Mesothelial cell of epicardium (in vitro differentiated cells): ENCODE measurements at places on chromosomes 2 and 18.

DNA sequence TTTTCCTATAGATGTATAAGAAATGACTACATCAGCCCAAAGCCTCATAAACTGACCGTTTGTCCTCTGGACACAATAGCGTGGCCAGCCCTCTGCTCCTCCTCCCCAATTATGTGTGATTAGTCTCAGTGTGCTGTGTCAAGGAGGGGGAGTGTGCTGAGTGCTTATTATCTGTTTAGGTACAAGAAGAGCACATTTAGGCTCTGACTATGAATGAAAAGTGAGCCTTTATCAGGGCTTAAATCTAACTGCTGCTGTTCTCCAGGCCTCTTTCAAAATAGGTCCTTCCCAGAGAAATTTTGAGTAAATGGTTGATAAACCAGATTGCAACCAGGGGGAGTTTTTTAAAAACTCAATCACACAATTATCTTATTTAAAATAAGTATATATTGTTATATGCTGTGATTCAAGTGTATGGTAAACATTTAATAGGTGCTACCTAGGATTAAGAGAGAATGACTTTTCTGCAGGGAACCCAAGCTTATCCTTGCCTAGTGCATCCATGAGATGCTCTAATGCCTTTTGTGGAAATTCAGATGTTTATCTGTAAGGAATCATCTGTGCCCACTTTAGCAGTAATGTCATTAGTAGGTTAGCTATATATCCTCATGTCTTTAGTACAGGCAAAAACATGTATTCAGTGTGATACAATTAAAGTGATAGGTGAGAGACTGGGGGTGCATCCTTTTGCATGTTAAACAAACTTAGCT is 168.7 kb upstream of the SIX3 start:
- H3K27me3 ChIP-seq = peaks cover 84% of the 10 kb centered on the region
- DNase-seq = no peak
- H3K4me1 ChIP-seq = peaks cover 12% of the 10 kb centered on the region
- H3K4me3 ChIP-seq = no peak overlapping the region

GRCh38 chr2:105399207-105399861 is 483 bp upstream of the FHL2 start:
- H3K4me3 ChIP-seq = peak overlapping the region; percentile 52
- peaks cover 6% of the 10 kb centered on the region for H3K36me3 ChIP-seq
- H3K4me1 ChIP-seq = peaks cover 42% of the 10 kb centered on the region
- peak overlapping the region; percentile 47 for H3K27ac ChIP-seq

GRCh38 chr2:74742471-74742870 is 88.4 kb downstream of the SEMA4F start:
- peaks cover 34% of the 10 kb centered on the region for H3K4me1 ChIP-seq
- H3K27me3 ChIP-seq = no peaks in the 10 kb centered on the region
- H3K27ac ChIP-seq = no peak overlapping the region
- DNase-seq = no peak
- H3K4me3 ChIP-seq = no peak overlapping the region

- no peaks in the 10 kb centered on the region for H3K27me3 ChIP-seq
- DNase-seq = no peak
- H3K4me3 ChIP-seq = no peak overlapping the region
These were observed 102.9 kb downstream of the ALPK2 start for GRCh38 chr18:58525928-58526424.

DNA sequence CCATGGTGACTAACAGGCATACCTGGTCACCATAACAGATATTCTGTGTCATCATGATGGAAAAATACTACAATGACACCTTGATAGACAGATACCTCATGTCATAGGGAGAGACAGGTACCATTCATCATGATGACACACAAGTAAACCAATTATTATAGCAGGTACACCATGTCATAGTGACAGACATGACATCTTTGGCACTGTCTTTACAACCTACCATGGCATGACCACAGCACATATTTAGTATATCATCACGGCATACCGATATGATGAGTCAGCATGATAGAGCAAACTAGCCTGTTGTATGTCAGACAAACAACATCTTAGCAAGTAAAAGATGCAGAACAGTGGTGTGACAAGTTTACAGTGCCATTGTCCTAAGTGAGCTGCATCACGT is 101.3 kb upstream of the KLHL29 start:
- no peaks in the 10 kb centered on the region for H3K27me3 ChIP-seq
- H3K36me3 ChIP-seq = no peaks in the 10 kb centered on the region
- H3K4me1 ChIP-seq = peaks cover 47% of the 10 kb centered on the region
- no peak overlapping the region for H3K4me3 ChIP-seq

- H3K27ac ChIP-seq = no peak overlapping the region
- peaks cover 20% of the 10 kb centered on the region for H3K4me1 ChIP-seq
- DNase-seq = no peak
- H3K27me3 ChIP-seq = no peaks in the 10 kb centered on the region
- H3K4me3 ChIP-seq = peak overlapping the region; percentile 24
- H3K36me3 ChIP-seq = no peaks in the 10 kb centered on the region
These were observed 30.1 kb upstream of the E2F6 start for GRCh38 chr2:11495844-11496681.

DNA sequence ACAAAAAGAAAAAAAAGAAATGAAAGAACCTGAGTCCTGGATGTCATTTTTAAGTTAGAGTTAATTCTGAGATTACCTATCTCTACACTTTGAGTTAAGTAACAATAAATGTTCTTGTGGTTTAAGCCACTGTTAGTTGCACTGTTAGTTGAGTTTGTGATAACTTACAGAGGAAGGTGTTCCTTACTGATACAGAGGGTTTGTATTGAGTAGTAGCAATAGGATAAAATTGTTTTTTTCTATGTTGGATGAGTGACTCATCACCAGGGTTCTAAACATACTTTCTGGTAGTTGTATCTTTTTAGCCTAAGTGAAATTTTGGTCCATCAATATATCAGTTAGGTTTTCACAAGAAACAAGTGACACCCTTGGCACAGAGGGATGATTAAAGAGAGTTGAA is 4.0 kb upstream of the LCLAT1 start:
- H3K27ac ChIP-seq = no peak overlapping the region
- H3K36me3 ChIP-seq = no peaks in the 10 kb centered on the region
- H3K27me3 ChIP-seq = no peaks in the 10 kb centered on the region
- peaks cover 14% of the 10 kb centered on the region for H3K4me1 ChIP-seq
- no peak for DNase-seq

DNA sequence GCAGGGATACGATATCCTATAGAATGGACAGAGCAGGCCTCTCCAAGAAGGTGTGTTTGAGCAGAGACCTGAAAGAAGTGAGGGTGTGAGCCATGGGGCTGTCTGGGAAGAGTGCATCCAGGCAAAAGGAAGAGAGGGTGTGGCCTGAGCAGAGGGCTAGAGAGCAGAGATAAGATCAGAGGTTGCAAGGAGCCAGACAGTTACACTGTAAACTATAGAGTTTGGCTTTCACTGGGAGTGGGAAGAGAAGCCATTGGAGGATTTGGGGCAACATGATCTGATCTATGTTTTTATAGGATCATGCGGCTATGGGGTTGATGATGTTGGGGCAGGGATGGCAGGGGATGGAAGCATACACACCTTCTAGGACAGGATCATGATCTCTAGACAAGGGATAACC is 124.1 kb upstream of the MAP3K20 start:
- no peak overlapping the region for H3K27ac ChIP-seq
- H3K4me1 ChIP-seq = peaks cover 37% of the 10 kb centered on the region
- no peaks in the 10 kb centered on the region for H3K36me3 ChIP-seq
- H3K27me3 ChIP-seq = no peaks in the 10 kb centered on the region
- H3K4me3 ChIP-seq = no peak overlapping the region

DNA sequence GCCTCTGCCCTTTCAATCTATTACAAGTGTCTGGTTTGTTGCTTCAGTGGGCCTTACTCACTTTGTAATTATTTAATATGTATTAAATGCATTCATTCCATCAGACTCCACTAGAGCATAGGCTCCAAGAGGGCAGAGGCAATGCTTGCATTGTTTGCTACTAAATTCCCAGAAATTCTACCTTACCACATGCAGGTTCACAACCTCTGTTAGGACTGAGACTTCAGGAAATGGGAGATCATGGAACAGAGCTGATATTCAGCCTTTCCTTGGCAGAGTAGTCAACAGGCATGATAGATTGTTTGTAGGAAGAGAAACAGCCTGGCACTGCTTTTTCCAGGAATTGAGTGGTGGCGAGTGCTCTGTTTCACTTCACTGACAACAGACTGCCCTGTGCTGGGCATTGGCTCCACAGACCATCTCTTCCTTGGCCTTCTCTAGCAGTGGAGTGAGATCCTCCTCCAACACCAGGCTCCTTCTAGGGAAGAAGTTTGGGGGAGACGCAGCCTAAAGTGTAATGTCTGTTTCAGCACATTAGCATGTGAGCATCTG is 6.2 kb upstream of the MATN3 start:
- DNase-seq = no peak
- H3K4me1 ChIP-seq = no peaks in the 10 kb centered on the region
- H3K27ac ChIP-seq = no peak overlapping the region

GRCh38 chr2:28678175-28678855 is 73.3 kb upstream of the PPP1CB start:
- H3K27me3 ChIP-seq = no peaks in the 10 kb centered on the region
- peaks cover 1% of the 10 kb centered on the region for H3K36me3 ChIP-seq
- H3K4me3 ChIP-seq = no peak overlapping the region

DNA sequence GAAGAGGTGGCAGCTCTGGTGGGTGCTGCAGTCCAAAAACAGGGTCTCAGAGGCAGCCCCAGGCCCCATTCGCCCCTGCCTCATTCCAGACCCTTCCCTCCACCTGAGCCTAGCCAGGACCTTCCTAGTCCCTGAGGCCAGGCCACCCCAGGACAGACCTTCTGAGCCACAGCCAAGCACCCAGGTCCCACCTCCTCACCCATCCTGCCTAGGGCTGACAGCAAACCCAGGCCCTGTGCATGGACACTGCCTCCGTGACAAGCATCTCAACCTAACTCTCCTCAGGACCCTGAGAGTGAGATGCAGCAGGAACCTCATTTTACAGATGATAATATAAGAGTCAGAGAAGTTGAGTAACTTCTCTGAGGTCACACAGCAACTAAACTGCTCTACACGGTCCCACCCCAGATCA is 15.5 kb downstream of the ADRA2B start:
- no peaks in the 10 kb centered on the region for H3K27me3 ChIP-seq
- DNase-seq = peak; percentile 24
- no peak overlapping the region for H3K4me3 ChIP-seq

GRCh38 chr2:235303499-235304291 is 190.1 kb upstream of the AGAP1 start:
- DNase-seq = no peak
- H3K4me1 ChIP-seq = no peaks in the 10 kb centered on the region
- no peak overlapping the region for H3K27ac ChIP-seq
- no peak overlapping the region for H3K4me3 ChIP-seq
- no peaks in the 10 kb centered on the region for H3K36me3 ChIP-seq

DNA sequence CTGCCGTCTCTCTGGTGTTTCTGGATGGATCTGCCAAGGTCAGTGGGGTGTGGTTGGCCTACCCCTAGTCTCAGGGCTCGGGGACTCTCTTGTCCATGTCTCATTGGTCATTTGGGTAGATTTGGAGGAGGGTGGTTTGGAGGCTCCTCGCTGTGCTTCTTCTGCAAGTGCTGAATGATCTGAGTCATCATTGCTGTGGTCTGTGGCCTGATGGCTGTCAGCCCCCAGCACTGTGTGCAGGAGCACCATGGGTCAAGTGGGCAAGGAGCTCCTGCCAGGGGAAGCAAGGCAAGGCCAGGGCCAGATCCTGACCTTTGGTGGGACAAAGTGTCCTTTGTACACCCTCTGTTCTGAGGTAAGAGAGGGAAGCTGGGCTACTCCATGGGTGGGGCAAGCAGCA is 221.8 kb downstream of the FHOD3 start:
- H3K27me3 ChIP-seq = no peaks in the 10 kb centered on the region
- no peaks in the 10 kb centered on the region for H3K36me3 ChIP-seq
- peaks cover 10% of the 10 kb centered on the region for H3K4me1 ChIP-seq
- no peak overlapping the region for H3K4me3 ChIP-seq

- peaks cover 20% of the 10 kb centered on the region for H3K36me3 ChIP-seq
- H3K27me3 ChIP-seq = no peaks in the 10 kb centered on the region
- no peak for DNase-seq
- H3K4me3 ChIP-seq = no peak overlapping the region
These were observed 113.3 kb upstream of the ODC1 start for GRCh38 chr2:10561288-10562035.

DNA sequence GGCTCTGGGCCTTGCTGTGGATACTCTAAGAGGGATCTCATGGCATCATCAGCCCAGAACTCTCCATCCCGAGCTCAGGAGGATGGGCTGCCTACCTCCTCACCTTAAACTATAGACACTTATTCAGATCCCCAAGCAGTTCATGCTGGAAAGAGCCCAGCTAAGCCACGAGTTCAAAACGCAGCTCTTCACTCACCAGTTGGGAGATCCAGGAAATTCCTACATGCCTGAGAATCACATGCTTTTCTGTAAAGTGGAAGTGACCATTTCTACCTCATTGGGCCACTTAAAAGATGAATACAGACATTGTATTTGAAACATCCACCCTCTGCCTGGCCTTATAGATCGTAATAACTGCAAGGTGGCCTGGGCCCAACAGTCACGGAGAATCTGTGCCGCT is 6.6 kb downstream of the ATOH8 start:
- no peak overlapping the region for H3K4me3 ChIP-seq
- H3K4me1 ChIP-seq = peaks cover 25% of the 10 kb centered on the region
- DNase-seq = no peak
- peaks cover 8% of the 10 kb centered on the region for H3K27me3 ChIP-seq

DNA sequence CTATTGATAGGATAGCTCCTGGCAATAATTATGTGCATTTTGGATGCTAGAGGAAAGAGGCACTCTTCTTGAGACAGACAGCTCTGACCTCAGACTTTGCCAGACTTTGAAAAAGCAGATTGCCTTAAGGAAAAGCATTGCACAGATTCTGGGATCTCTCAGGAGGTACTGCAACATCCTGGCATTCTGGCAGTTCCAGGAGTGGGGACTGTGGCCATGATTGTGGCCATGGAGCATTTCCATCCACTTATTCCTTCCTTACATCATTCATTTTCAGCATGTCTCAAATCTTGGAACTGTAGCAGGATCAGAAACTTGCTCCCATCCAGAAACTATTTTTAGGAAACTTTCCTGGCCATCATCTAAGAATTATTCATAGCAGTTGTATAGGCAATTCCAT is 144.9 kb upstream of the FOSL2 start:
- no peak for DNase-seq
- peaks cover 1% of the 10 kb centered on the region for H3K36me3 ChIP-seq
- no peak overlapping the region for H3K4me3 ChIP-seq
- peaks cover 9% of the 10 kb centered on the region for H3K4me1 ChIP-seq
- no peaks in the 10 kb centered on the region for H3K27me3 ChIP-seq
- no peak overlapping the region for H3K27ac ChIP-seq

DNA sequence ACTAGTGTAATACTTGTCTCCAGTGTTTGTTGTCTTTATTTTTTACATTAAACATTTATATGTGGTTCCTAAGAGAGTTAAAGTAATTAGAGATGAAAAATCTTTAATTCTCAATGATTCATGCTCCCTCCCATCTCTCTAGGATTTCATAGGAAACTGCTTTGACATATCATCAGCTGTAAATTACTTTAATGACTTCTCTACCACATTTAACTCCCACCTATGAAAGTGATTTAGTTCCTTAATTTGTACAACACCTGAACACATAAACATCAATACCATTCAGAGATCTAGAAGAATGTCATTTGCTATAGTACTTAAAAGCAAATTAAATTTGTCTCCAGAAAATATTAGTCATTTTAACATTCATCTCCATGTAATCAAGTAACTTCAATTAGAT is 524.2 kb upstream of the CHAC2 start:
- H3K4me1 ChIP-seq = no peaks in the 10 kb centered on the region
- no peak overlapping the region for H3K27ac ChIP-seq

GRCh38 chr2:158315000-158315399 is 141.6 kb downstream of the CCDC148 start:
- no peak overlapping the region for H3K4me3 ChIP-seq
- H3K27me3 ChIP-seq = no peaks in the 10 kb centered on the region
- H3K36me3 ChIP-seq = no peaks in the 10 kb centered on the region
- no peak overlapping the region for H3K27ac ChIP-seq
- no peak for DNase-seq

- H3K36me3 ChIP-seq = no peaks in the 10 kb centered on the region
- no peaks in the 10 kb centered on the region for H3K27me3 ChIP-seq
- H3K4me3 ChIP-seq = no peak overlapping the region
- H3K4me1 ChIP-seq = no peaks in the 10 kb centered on the region
These were observed 344.2 kb downstream of the ERBB4 start for GRCh38 chr2:212194396-212194795.
